ENCODE measurements at places on chromosomes 3 and 15.

DNA sequence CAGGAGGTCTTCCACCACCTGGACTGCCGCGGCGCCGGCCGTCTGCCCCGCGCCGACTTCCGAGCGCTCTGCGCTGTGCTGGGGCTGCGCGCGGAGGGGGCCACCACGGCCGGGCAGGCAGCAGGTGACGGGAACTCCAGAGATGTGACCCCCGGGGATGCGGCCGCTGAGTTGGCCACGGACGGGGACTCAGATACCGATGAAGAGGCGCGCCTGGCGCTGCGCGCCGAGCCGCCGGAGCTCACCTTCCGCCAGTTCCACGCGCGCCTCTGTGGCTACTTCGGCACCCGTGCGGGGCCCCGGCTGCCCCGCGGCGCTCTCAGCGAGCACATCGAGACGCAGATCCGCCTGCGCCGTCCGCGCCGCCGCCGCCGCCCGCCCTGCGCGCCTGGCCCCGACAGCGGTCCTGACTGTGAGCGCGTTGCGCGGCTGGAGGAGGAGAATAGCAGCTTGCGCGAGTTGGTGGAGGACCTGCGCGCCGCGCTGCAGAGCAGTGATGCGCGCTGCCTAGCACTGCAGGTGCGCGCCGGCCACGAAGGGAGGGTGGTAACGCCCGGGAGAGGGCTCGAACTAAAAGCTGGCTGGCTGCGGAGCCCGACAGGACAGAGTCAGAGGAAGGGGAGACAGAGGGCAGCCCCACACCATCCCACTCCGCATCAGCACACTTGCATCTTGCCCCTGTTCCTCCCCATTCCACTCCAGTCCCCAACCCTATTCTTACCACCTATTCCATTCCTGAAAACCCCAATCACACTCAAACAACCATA lies 885 bp downstream of the EFCC1 start:
- DNase-seq, result no peak

GRCh38 chr3:5017925-5018531 lies 38.8 kb downstream of the BHLHE40 start:
- DNase-seq, result no peak

DNA sequence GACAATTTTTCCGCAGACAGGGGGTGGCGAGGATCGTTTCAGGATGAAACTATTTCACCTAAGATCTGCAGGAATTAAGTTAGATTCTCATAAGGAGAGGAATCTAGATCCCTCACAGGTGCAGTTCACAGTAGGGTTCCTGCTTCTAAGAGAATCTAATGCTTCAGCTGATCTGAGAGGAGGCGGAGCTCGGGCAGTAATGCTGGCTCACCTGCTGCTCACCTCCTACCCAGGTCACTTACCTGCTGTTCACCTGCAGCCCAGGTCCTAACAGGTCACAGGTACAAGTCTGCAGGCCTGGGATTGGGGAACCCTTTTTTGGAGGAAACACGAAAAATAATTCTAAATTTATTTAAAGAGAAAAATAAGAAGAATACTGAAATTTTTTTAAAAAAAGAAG lies 406.8 kb downstream of the MCTP2 start:
- DNase-seq, result no peak

DNA sequence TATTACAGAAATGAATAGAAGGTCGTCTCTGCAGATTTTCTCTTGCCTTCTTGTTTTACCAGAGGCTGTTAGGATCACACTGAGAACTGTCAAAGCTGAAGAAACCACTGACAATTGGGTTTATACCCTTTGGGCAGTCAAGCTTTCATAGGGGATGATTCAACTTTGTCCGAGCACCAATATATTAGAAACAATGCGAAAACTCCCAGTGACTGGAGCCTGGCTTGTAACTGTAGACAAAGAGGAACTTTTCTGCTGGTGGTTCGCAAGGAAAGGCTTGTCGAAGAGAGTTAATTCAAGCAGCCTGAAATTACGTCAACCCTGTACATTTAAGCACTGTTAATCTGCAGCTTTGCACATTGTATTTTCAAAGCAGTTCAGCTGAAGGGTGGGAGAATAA lies 193.2 kb upstream of the ZNF385D start:
- DNase-seq, result no peak

GRCh38 chr3:183309276-183309675 lies 56.2 kb downstream of the B3GNT5 start:
- no peak for DNase-seq

- no peak for DNase-seq
Measured at GRCh38 chr15:66658044-66658443, 44.0 kb upstream of the SMAD6 start.

Data from stimulated activated CD4-positive, alpha-beta T cell treated with anti-CD3 and anti-CD28 coated beads, Interleukin-15, amount 100 ng/mL, for 1 hour (primary cell).